Nephron progenitor cell (in vitro differentiated cells): ENCODE measurements at places on chromosomes 3 and 15.

- H3K4me3 ChIP-seq: no peak overlapping the region
- no peak overlapping the region for H3K27ac ChIP-seq
- H3K36me3 ChIP-seq: no peaks in the 10 kb centered on the region
- no peak for DNase-seq
- H3K4me1 ChIP-seq: no peaks in the 10 kb centered on the region
- peaks cover 14% of the 10 kb centered on the region for H3K27me3 ChIP-seq
Measured at GRCh38 chr15:52844823-52845222, 54.7 kb upstream of the ONECUT1 start.

DNA sequence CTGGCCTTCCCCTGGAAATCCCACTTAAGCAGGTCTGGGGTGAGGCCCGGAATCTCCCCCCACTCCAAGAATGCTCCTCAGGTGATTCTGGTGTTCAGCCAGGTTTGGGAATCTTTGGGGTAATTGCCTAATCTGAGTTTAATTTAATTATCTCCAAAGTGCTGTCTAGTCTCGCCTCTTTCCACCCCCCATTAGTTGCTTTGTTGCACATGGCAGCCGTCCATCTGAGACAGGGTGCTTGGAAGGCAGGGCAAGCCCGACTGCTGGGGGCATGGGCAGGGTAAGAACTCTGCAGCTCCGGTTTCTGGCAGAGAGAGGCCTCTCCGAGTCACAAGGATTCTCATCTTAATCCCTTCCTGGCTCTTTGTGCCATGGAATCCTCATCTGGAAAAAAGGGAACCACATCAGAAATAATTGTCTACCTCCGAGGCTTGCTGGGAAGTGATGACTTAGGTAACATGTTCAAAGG lies 15.0 kb downstream of the IL17RD start:
- peaks cover 36% of the 10 kb centered on the region for H3K36me3 ChIP-seq
- H3K4me1 ChIP-seq: peaks cover 93% of the 10 kb centered on the region
- no peak for DNase-seq
- peak overlapping the region; percentile 98 for H3K27ac ChIP-seq
- peak overlapping the region; percentile 73 for H3K4me3 ChIP-seq

DNA sequence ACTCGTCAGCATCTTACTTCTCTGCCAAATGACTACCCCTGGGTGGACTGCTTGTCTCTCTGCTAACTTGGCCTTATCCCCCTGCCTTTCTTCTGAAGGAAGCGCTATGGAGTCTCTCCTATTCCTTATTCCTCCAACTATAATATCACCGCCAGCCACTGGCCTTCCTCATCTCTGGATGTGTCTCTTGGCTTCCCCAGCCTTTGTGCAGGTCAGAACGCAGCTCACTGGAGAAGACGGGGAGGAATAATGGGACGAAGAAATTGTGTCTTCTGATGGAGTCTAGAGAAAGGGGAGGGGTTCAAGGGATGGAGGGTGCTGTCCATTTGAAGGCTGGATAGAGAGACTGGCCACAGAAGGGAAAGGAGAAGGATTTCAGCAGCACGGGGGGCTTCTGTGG lies 16.9 kb downstream of the ITGA11 start:
- H3K27ac ChIP-seq: peak overlapping the region; percentile 8
- no peak overlapping the region for H3K4me3 ChIP-seq
- DNase-seq: no peak
- peaks cover 5% of the 10 kb centered on the region for H3K27me3 ChIP-seq
- H3K4me1 ChIP-seq: peaks cover 30% of the 10 kb centered on the region
- no peaks in the 10 kb centered on the region for H3K36me3 ChIP-seq

DNA sequence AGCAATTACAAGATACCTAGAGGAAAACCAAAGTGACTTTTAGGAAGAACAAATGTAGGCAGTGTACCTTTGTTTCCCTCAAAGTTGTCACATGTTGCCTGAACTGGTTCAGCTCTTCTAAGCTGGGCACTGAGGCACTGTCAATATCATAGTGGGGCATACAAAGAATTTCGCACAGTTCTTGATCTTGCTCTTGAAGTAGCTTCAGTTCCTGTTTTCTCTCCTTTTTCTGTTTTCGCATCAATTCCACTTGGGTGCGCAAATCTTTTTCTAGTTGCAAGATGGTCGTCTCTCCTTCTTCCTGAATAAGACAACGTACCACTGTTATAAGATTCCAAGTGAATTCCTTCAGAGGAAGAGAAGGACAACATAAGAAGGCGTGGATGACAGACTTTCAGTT lies 12.7 kb downstream of the PRC1 start:
- DNase-seq: no peak
- peak overlapping the region; percentile 16 for H3K27ac ChIP-seq
- no peaks in the 10 kb centered on the region for H3K4me1 ChIP-seq
- peaks cover 76% of the 10 kb centered on the region for H3K36me3 ChIP-seq
- no peak overlapping the region for H3K4me3 ChIP-seq

DNA sequence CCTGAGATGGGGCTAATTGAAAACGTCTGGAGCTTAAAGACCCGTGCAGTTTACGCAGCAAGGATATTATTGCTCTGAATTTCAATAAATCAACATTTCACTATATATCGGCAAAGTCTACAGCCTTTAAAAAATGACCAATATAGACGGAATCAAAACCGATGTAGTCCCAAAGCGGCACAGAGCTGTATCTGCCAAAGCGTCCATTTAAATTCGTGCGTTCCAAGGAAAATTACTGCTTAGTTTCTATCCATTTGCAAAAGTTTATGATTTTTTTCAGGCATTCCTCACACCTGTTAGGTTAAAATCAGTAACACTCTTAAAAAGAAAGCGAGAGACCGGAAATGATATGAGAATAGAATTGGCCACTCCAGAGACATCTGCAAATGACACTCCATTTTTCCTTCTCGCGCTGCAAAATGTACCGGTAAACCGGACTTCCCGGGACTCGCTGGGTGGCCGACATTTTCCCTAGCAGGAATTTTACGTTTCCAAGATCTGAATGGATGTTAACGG lies 777 bp upstream of the EIF4A2 start:
- DNase-seq: no peak
- H3K4me1 ChIP-seq: peaks cover 49% of the 10 kb centered on the region
- H3K27ac ChIP-seq: peak overlapping the region; percentile 93
- peaks cover 11% of the 10 kb centered on the region for H3K27me3 ChIP-seq
- H3K36me3 ChIP-seq: peaks cover 42% of the 10 kb centered on the region

DNA sequence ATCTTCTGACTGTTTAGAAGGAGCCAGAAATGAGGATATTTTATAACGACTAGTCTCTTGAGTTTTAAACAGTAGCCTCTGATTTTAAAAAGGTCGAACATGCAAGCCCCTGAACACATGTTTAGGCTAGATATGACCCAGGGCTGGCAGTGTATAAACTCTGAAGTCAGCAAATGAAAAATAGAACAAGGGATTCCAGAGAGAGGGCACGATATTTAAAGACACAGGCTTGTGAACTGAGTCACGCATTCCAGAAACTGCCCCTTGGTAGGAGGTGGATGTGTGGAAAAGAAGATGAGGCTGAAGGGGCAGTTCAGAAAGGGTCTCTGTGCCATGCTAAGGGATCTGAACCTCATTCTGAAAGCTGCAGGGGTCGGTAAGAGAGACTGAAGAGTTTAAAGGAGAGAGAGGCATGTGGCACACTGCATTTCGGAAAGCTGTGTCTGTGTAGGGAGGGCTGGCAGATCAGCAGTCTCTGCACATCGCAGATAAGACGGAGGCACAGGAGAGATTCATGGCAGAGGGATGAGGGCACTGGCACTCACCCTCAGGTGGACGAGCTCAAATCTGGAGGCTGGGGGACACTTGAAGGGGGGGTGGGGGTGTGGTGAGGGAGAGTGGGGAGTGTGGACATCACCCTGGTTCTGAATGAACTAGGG lies 22.1 kb downstream of the ST8SIA2 start:
- H3K4me1 ChIP-seq: peaks cover 44% of the 10 kb centered on the region
- H3K27me3 ChIP-seq: peaks cover 4% of the 10 kb centered on the region
- H3K36me3 ChIP-seq: peaks cover 74% of the 10 kb centered on the region
- no peak overlapping the region for H3K27ac ChIP-seq
- H3K4me3 ChIP-seq: no peak overlapping the region

GRCh38 chr15:75694241-75695182 lies 18.1 kb downstream of the CSPG4 start:
- peak overlapping the region; percentile 40 for H3K4me3 ChIP-seq
- peaks cover 9% of the 10 kb centered on the region for H3K27me3 ChIP-seq
- H3K36me3 ChIP-seq: no peaks in the 10 kb centered on the region
- peak; percentile 61 for DNase-seq
- no peak overlapping the region for H3K27ac ChIP-seq
